ENCODE measurements at places on chromosomes 3 and 15.

- DNase-seq = peak; percentile 78
These were observed 44.0 kb downstream of the CCDC54 start for GRCh38 chr3:107421170-107421792.

- no peak for DNase-seq
These were observed 37.3 kb upstream of the SLC6A11 start for GRCh38 chr3:10778492-10779292.

GRCh38 chr3:81218023-81218422 lies 543.4 kb downstream of the GBE1 start:
- DNase-seq = no peak

- DNase-seq = no peak
These were observed 61.4 kb downstream of the GABRB3 start for GRCh38 chr15:26711445-26711844.

- no peak for DNase-seq
These were observed 100.0 kb downstream of the ARPP21 start for GRCh38 chr3:35739181-35739809.

DNA sequence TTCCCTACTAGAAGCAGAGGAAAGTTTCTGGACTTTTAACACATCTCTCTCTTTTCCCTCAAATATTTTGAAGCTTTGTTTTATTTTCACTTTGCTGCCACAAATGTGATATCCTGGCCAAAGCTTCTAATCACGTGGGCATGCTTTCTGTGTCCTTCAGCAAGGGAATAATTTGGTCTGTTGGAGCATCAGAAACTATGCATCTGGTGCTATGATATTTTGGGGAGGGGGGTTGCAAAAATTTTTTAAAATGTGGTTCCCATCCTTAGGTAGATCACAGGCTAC lies 254.2 kb downstream of the GAP43 start:
- DNase-seq = peak; percentile 9

- DNase-seq = no peak
These were observed 2.2 kb downstream of the CHRNA5 start for GRCh38 chr15:78567531-78567930.

GRCh38 chr15:45097466-45097865 lies 16.5 kb downstream of the DUOX2 start:
- no peak for DNase-seq

DNA sequence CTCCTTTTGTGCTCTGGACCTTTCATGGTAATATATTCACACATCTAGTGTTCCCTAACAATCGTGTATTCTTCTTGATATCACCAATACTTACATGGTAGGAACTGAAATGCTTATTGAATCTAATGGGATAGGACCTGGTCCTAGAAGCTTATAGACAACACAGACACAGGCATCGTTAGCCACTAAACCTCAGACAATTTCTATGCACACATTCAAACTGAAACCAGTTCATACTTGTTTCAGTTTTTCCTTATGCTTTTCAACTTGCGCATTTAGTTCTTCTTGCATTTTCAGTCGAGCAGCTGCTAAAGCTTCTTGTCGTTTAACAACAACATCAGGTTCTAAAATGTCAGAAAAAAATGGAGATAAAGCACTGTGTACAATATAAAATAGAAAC lies 2.3 kb downstream of the SELENOS start:
- DNase-seq = no peak

GRCh38 chr3:31981206-31982181 lies at the start of the genes OSBPL10 and ZNF860:
Gene OSBPL10, minus strand, starts transcription at chr3:31981262. Its CDS starts 83 bp downstream, at chr3:31981179.
Gene ZNF860, plus strand, starts transcription at chr3:31981750. Its CDS starts 7,330 bp downstream, at chr3:31989080.
- peak; percentile 98 for DNase-seq

All from foreskin fibroblast (primary cell).